CD4-positive, alpha-beta T cell treated with Interleukin-12 subunit alpha and Interleukin-12 subunit beta, for 1 hour (primary cell): ENCODE measurements at places on chromosomes 7 and 10.

DNA sequence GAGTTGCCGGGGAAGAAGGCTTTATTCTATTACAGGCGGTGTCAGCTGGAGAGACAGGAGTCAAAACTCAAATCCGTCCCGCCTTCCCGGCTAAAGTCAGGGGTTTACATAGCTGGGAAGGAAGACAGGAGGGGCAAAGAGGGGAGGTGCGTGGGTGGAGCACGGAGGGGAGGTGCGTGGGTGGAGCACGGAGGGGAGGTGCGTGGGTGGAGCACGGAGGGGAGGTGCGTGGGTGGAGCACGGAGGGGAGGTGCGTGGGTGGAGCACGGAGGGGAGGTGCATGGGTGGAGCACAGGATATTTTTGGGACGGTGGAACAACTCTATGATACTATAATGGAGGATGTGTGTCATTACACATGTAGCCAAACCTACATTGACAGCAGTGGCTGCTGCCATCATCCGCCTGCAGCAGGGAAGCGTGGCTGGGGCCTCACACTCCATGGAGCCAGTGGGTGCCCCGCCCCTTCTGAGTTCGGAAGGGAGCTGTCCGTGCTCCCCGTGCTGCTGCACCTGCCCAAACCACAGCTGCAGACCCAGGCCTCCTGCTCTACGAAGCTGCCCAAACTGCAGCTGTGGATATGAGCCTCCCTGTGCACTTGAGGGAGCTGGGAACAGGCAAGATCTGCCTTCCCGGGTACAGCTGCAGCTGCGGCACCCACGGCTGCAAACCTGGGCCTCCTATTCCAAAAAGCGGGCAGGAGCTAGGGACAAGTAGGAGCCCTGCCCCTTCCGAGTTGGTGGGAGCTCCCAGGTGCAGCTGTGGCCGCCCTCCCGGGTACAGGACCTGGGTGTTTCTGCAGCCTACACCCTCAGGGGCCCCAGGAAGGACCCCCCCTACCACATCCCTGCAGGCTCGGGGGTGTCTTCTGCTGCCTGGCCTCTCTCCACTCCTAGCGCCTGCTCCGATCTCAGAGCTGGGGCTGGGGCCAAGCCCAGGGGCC, 119.4 kb downstream of the DYNC2I1 start:
- no peak for DNase-seq

- peak; percentile 5 for DNase-seq
These were observed 93.0 kb downstream of the ARHGAP22 start for GRCh38 chr10:48511875-48512231.

DNA sequence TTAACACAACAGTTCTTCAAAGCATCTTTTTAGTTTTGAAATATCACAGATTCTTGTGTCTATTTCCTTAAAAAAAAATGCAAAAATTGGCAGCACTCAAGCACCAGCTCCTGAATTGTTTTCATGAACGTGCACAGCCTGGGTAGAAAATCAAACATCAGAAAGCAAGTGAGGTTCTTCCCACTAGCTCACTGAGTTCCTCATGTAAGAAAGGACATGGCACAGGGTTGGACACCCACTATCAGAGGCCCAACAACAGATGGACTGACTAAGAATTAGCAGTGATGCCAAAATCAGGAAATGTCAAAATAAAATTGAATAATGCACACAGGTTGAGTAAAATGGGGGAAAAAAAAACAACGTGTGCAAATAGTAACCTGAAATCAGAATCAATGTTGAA, 146.8 kb downstream of the PCLO start:
- DNase-seq = no peak

GRCh38 chr10:49741108-49741995, 20.8 kb downstream of the OGDHL start:
- no peak for DNase-seq

GRCh38 chr7:103474956-103475355, 28.9 kb upstream of the SLC26A5 start:
- DNase-seq = no peak

DNA sequence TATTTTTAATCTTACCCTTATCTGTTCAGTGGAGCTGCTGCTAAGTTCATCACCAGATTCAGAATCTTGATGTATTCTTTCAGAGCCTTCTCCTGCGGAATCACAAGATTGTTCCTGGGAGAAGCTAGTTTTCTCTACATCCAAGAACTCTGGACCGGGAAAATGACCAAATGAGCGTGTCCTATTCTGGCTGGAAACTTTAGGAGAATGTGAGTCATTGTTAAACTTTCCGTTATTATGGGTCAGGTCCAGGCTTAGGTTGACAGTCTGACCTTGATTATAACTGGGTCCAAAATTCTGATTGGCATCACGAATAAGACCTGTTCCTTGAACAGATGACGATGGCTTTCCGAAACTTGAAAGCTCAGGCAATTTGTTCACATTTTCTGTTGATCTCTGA, 20.5 kb downstream of the ARHGAP12 start:
- DNase-seq = no peak

DNA sequence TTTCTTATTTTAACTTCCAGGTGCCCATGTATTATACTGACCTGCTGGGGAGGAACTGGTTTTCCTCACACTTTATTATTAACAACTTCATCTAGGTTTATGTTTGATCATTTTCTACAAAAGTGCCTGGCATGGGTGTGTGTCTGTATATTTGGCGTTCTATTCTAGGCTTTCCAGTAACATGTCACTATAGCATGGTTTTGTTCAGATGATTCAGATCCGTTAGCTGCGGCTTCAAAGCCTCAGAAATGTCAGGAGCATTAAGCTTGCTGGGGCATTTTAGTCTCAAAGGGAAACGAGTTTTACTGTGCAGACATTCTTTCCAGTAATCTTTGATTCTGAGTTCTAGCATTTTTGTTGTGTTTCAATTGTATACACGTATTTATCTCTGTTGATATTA, 2.3 kb downstream of the INPP5A start:
- no peak for DNase-seq

GRCh38 chr10:68501691-68502090, 25.6 kb downstream of the SLC25A16 start:
- DNase-seq = no peak

DNA sequence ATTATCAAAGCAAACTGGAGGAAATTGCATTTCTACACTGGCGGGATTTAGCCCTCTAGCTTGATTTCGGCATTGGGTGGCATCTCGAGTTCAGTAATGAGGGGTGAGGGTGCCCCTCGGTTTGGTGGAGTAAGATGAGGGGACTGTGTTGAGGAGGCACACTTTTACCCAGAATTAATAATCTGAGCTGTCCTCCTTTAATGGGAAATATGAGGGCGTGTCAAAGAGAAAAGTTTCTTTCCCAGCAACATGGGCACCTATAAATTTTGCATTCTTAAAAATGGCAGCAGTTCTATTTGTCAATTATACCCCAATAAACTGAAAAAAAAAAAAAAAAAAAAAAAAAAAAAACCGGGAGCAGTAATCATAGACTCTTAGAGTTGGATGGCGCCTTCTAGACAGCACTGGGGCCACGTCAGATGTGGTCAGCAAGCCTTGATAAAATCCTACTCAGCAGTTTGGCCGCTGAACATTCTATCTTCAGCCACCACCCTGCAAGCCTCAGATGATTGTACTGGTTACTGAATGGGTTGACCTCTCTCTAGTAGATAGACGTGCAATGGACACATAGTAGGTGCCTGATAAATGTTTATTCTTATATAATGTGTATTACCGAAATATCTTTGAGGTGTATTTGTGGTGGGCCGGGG, 931 bp downstream of the PAPSS2 start:
- no peak for DNase-seq

- DNase-seq = no peak
These were observed 21.4 kb downstream of the STAMBPL1 start for GRCh38 chr10:88901206-88901983.

GRCh38 chr7:82443036-82443546, 486 bp downstream of the CACNA2D1 start:
- no peak for DNase-seq

DNA sequence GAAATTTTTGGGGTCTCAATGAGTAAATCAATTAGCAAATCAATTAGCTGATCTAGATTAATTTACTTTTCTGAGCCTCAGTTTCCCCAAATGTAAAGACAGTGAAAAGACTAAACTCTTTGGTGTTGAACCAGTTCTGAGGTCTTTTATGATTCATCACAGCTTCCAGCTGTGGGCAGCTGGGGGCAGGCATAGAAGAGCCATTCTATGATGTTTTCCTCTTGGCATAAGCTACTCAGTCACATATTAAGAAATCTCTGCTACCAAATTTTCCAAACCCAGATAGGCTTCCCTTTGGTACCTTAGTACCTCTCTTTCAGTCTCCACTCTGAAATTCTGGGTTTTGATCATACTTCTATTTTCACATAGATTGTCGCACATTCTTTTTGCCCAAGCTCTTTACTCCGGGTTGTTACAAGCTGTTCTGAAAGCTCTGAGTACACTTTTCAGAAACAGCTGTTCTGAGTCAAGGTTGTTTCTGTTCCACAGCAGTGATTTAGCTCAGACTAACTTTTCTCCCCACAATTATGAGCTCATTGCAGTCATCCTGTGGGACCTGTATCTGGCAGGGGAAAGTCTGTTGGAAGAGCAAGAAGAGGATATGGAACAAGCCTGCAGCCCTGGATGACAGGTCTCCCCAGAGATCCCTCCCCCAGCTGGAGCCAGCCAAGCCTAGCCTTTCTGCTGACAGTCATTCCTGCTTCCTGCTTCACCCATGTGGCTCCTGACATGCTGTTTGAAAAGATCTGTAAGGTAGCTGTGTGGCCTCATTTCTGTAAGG, 599.6 kb upstream of the GHITM start:
- no peak for DNase-seq

GRCh38 chr10:2463316-2463715, 604.0 kb upstream of the PFKP start:
- DNase-seq = no peak

GRCh38 chr7:105583061-105583460, 1.8 kb upstream of the EFCAB10 start:
- DNase-seq = no peak

- no peak for DNase-seq
These were observed 1085.3 kb downstream of the KCNMA1 start for GRCh38 chr10:76552091-76552873.

DNA sequence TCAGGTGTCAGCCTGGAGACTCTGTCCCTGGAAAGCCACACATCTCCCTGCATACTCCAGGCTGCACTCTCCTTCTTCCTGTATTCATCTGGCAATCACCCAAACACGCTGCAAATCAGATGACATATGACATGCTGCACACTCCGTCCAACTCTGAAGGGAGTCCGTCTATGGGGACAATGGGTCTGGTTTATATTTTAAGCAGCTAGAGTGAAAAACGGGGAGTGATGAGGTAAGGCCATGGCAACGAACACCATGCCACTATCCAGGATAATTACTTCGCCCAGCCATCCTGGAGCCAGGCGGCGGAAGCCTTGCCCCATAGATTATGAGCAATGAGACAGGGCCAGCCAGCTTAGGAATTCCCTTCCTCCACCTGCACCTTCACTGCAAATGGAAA, 140.1 kb downstream of the PLXNA4 start:
- DNase-seq = no peak

GRCh38 chr10:87580016-87580415, 75.3 kb downstream of the MINPP1 start:
- DNase-seq = no peak

DNA sequence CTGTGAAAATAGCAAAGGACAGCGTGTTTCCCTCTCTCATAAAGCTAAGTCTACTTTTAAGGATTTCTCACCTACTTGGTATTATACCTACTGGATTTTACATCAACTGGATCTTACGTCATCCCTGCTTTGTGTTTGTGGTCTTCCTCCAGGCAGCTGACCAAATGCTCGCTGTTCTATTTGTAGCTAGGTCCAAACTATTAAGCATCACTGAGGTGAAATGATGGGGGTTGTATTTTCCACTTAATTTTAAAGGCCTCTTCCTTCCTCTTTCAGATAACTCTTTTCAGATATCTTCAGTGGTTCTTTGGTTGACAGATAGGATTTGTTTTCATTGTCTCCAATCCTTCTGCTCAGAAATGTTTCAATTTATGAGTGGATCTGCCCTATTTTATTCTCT, 169.7 kb downstream of the RNLS start:
- DNase-seq = no peak

DNA sequence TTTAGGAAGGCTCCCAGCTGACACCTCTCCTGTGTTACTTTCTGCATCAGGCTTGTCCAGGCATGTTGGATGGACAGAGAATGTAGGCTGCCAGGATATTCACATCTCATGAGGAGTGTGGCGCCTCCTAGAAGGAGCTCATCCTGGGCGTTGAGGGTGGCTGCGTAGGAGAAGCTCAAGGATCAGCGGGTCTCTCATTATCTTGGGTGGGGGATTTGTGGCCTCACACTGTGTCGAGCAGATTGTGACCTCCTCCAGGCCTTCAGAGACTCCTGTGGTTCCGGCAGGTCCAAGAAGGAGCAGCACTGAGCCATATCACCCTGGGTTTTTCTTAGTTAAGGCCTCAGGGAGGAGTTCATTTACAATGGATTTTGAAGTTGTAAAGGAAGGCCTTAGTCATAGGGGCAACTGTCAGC, 8.7 kb upstream of the COBL start:
- no peak for DNase-seq

GRCh38 chr7:98354511-98355249, 46.2 kb downstream of the BAIAP2L1 start:
- DNase-seq = no peak
